ENCODE measurements at places on chromosomes 6 and 20.
A peak's percentile ranks its signal among the peaks of the same experiment; 100 is the strongest.

DNA sequence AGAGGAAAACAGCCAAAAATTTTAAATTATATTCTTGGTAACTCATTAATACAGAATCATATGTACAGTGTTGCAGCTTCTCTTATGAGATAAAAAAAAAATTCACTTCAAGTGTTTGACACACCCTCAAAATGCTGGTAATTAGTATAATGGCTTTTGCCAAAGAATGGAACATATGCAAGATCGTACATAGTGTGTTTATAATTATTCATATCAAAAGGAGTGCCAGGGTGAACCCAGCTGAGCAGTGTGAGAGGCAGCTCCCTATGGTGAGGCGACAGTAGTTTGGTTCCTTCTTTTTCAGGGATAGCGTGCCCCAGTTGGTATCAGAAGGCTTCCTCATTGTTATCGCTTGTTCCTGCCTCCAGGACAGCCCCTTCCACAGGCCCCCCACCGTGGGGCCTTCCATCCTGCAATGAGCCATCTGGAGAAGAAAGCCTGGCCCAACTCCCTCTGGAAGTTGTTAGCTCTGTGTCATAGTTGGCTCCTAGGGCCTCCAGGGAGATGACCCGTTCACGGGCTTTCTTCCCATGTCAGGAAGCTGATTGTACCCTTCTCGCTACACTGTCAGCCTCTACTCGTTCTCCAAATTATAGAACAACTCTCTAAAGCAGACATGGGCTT is 150.7 kb downstream of the FRK start:
- no peak for DNase-seq

- no peak for DNase-seq
Observed at GRCh38 chr6:167393731-167394130, 68.8 kb downstream of the TTLL2 start.

DNA sequence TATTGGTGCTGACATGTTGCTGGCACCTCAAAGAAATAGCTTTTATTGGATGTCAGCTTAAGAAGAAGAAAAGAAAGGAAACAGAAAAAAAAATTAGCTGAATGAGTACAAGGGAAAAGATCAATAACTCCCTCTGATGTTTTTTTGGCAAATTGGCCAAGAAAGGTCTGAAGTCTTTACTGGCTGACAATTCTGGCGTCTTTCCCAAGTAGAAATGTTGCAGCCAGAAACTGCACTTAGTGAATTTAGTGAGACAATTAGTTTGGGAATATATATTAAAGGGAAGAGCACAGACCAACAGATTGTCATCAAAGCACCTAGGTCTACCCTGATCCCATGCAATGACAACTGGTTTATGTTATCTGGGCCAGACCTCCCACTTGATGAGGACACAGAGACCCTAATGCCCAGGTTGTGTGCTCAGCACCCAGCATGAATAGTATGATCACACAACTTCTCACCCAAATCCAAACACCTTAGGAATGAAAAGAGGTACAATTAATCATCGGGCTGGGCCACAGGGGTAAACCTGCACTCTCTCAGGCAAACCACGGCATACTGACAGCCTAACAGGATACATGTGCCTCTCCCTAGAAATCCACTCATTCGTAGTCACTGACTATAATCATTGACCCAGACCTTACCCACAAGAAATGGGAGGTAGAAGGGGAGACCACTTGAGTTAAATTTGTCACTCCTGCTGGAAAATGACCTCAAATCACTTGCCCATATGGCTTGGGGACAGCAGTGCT is 612.3 kb upstream of the ARID1B start:
- no peak for DNase-seq

DNA sequence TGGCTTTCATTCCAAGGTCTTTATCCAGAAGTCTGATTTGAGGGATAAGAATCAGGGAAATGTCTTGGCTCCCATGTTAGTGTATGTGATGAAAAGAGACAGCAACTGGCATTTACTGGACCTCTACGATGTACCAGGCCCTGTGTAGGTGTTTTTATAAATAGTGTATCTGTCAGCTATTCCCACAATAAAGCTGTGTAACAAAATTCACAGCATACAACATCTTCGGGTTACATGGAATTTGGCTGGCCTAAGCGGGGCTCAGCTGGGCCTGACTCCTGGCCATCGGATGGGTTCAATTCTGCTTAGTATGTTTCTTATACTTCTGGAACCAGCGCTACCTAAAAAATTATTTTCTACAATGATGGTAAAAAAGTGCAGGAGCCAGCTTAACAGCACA is 128.2 kb downstream of the SNX5 start:
- DNase-seq: no peak

DNA sequence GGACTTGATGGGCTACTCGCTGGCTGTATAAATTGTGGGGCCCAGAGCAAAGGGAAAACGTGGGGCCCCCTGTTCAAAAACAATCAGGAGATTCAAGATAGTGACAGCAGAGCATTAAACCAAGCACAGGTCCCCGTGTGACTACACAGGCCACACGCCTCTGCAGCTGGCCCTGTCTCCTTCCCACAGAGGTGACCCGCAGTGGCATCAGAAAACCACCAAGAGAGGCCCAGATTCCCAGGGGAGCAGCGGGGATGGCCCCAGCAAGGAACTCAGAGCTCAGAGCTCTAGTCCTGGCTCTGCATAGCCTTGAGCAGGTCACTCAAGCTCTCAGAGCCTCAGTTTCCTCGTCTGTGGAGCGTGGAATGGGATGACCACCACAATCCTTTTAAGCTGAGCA is 57.6 kb downstream of the CPNE5 start:
- DNase-seq: no peak

DNA sequence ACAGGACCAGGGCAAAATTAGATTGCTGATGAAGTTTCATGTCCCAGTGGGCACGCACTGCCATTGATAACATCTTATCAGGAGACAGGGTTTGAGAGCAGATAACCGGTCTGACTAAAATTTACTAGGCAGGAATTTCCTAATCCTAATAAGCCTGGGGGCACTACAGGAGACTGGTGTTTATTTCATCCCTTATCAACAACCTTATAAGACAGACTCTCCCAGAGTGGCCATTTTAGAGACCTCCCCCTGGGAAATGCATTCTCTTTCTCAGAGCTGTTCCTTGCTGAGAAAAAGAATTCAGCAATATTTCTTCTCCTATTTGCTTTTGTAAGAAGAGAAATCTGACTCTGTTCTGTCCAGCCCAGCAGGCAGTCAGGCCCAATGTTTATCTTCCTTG is 423.4 kb upstream of the IMPG1 start:
- no peak for DNase-seq

GRCh38 chr20:4252005-4252404 is 236.6 kb upstream of the RNF24 start:
- DNase-seq: peak; percentile 16

DNA sequence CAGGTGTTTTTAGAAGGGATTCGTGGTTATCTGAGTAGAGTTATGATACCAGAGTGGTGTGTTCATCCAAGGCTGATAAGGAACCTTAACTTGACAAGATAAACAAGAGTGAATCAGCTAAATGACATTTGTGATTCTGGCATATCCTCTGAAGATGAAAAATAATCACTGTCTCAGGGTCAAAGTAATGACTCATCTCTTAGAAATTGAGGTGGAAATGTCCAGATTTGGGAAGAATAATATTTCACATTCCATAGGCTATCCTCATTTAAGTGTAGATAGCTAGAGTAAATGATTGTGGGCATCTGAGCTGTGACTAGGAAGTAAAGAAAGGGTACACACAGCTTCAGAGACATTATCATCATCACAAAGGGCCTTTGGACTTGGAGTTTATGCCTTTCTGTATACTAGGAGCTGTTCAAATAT is 255.7 kb downstream of the GJA1 start:
- peak; percentile 84 for DNase-seq

- no peak for DNase-seq
Observed at GRCh38 chr6:131073577-131073976, 10.5 kb upstream of the EPB41L2 start.

DNA sequence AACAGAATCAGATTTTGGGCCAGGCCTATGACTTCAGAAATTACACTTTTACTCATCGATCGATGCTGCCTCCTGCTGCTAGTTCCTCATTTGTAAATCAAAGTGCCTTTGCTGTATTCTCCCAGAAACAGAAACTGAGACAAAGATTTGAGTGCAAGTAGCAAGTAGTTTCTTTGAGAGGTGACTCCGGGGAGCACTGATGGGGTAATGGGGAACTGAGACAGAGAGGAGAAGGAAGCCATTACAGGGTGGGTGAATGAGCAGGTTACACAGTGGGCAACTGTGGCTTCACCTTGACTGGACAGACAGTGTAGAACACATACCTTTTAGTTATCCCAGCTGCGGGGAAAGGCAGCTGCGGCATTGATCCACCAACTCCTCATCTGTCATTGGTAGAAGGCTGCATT is 9.7 kb upstream of the CD40 start:
- no peak for DNase-seq

DNA sequence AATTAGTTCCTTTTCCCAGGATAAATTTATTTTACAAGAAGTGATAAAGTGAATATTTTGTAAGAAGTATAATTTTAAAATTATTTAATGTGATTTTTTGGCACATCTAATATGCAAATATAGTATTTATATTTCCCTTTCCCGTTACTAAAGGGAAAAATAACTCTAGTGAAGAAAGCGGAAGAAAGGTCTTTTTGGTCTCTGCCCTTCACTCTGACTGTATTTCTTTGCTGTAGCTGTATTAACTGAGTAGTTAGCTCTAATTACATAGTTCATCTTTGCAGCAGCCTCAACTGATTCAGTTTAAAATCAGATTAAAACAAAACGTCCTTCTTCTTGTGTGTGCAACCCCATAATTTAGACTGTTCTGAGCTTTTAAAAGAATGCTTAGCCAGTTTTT is 57.4 kb upstream of the RNF144B start:
- no peak for DNase-seq

GRCh38 chr6:125884634-125885371 is 71.8 kb upstream of the HINT3 start:
- no peak for DNase-seq

DNA sequence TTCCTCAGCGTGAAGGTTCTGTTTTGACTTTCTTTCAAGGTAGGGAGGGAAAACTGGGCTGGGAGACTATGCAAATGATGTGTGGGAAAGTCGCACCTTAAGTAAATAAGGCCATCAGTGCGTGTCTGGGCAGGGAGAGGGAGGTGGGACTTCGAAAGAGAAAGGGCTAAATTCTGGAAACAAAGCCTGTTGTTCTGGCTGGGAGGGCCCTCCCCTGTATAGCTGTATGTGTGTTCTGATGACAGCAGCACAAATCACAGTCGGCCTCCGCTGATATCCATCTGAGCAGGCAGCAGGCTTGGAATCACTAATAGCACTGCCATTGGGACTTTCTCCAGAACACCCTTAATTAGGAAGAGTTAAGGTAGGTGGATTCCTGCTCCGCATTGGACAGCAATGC is 19.2 kb downstream of the JAG1 start:
- DNase-seq: no peak

DNA sequence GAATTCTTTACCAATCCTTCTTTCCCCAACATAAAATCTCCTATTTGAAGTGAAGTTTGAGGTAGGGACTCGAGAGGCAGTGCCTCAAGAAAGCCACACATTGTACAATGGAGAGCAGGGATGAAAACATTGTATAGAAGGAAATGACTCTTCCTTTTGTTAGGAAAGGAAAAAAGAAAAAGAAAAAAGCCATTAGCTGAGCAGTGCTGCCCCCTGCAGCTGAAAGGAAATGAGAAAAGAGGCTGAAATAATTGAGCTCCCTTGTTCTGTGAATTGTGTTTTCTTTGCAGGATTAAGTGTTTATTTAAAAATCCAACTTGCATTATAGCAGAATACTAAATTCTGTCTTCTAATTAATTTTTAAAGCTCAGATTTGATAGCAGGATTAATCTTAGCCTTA is 162.9 kb upstream of the SASH1 start:
- no peak for DNase-seq

DNA sequence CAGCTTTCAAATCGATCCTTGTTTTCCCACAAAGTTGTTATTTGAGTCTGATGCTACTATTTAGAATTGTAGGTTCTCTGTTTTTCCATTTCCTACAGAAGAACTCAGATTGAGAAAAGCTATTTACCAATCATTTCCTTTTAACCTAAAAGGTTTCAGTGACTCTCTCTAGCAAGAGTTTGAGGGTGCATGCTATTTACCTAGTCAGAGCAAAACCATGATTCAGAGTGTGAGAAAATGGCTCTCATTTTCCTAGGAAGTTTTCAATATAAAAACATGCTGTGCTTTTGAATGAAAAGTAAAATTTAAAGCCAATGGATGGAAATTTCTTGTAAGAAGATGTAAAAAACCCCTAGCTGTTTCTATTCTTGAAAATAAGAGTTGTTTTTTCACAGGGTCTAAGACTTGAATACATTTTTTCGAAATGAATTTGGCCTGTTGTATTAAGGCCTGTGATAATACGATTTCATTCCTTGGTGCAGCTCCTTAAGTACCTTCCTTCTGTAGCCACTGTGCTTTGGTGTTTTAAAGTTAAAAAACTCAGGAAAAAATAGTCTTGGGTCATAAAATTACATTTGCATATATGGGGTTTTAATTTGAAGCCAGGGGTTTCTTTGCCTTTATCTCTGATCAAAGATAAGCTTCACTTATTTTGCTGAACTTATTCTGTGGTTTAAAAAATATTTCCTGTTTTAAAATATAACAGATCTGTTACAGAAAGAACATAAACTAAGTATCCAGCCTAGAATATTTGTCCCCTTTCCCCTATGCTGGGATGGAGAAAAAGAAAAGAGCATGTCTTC is 18.0 kb upstream of the RSPH3 start:
- no peak for DNase-seq

GRCh38 chr20:21183722-21184121 is 57.8 kb downstream of the KIZ start:
- DNase-seq: no peak

DNA sequence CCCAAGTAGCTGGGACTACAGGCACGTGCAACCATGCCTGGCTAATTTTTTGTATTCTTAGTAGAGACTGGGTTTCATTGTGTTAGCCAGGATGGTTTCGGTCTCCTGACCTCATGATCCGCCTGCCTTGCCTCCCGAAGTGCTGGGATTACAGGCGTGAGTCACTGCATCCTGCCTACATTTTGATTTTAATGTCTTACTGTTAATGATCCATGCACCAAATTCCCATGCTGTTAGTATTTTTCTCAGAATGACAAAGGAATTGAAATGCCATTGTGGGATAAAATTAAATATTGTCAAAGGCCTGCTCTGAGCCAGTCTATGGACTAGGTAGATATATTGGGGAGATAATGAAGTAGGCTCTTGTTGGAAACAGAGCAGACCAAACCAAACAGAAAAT is 28.2 kb downstream of the CBFA2T2 start:
- DNase-seq: peak; percentile 74

DNA sequence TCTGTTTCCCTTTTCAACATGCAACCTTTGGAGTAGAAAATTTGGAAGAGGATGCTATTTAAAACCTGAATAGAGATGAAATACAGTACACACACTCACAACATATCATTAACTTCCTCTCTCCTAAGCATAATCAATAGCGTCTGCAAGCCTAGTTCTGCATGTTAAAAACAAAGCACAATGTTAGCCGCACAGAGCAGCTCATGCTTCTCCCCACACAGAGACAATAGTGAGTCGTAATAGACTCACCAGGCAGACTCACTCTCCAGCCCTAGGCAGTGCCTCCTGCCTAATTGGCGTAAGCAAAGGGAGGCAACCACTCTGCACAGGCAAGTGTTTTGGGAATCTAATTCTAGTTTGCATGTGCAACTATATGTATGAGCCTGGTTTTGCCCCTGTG is 45.8 kb upstream of the ARID1B start:
- no peak for DNase-seq

- DNase-seq: no peak
Observed at GRCh38 chr6:90202156-90202555, 94.5 kb downstream of the BACH2 start.

GRCh38 chr20:25623225-25623735 is 534 bp downstream of the NANP start:
- DNase-seq: no peak

Measured in SJSA1 (cell line).